ENCODE measurements at places on chromosomes 1 and 21. TPM values are rescaled to one million over a fixed set of nuclear protein-coding genes. Genes with fewer than 3 reads are reported as not detected.

WDR64 gene
- not detected for total RNA-seq

DNA sequence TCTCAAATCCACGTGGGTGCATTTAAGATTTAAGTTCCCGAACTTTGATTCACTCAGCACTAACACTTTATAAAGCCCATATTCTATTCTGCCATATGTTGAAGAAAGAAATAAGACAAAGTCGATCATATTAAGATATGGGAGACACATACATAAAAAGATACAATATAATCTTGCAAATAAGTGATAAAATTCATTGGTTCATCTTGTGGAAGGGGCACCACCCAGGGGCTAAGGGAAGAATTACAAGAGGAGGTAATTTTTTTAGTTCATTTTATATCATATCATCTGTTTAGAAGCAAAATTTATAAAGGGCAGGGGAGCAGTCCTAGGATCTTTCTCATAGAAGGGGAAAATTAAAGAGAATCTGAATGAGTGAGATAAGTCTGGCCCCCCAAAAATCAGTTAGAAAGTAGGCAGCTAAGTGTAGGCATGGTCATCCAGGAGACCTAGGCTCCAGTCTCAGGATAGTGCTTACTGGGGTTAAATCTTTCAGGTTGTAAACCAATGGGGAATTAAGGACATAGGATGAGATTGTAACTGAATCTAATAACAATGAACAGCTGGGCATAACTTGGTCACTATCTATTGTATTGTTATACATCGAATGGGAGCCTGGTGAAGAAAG lies 124.2 kb upstream of the L1TD1 start:
- no peaks in the 10 kb centered on the region for H3K4me1 ChIP-seq
- H3K4me3 ChIP-seq: no peak overlapping the region
- peak; percentile 59 for DNase-seq
- H3K27ac ChIP-seq: no peak overlapping the region
- no peaks in the 10 kb centered on the region for H3K36me3 ChIP-seq
- no peaks in the 10 kb centered on the region for H3K27me3 ChIP-seq

- H3K4me1 ChIP-seq: no peaks in the 10 kb centered on the region
- no peak overlapping the region for H3K27ac ChIP-seq
- no peak for DNase-seq
- peaks cover 14% of the 10 kb centered on the region for H3K27me3 ChIP-seq
- no peak overlapping the region for H3K4me3 ChIP-seq
- H3K36me3 ChIP-seq: no peaks in the 10 kb centered on the region
Measured at GRCh38 chr1:208369045-208369444, 124.9 kb upstream of the PLXNA2 start.

DNA sequence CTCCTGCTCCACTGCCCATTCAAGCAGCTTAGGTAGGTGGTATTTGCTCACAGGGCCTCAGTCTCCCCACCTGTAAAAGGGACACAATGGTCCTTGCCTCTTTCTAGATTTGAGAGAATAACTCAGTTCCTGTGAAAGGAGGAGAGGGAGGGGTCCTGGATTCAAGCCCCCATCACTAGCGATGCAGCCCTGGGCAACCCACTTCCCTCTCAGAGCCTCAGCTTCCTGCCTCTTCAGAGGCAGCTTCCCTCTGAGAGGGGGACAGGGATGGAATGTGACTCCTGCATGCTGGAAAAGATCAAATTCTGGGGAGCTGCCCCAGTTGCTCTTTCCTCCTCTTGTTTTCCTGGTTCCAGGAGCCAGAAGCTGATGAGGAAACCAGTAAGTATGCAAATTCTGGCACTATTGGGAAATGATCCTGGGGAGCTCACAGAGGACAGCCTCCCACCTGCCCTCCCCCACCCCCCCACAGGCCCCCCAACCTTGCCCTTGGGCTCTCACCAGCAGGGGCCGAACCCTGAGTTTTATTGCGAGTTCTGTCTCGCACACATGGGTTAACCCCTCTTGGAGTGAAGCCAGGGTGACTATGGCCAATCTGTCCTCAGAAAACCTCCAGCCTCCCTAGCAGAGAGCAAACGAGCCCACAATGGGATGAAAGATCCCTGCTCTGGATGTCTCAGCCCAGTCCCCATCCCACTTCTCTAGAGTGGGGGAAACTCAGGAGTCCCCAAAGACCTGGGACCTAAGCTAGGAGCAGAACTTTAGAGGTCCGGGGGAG lies 11.7 kb downstream of the ZC3H12A start:
- H3K36me3 ChIP-seq: 0 out of 2 replicates have a peak, but pooled peaks cover 14% of the 10 kb centered on the region
- DNase-seq: peak; percentile 73
- H3K27me3 ChIP-seq: no peaks in the 10 kb centered on the region
- peaks cover 16% of the 10 kb centered on the region for H3K4me1 ChIP-seq

- H3K36me3 ChIP-seq: no peaks in the 10 kb centered on the region
- H3K27ac ChIP-seq: no peak overlapping the region
- no peak for DNase-seq
- H3K4me3 ChIP-seq: no peak overlapping the region
Measured at GRCh38 chr1:198068285-198068684, 88.5 kb upstream of the NEK7 start.

CHI3L2 gene
- total RNA-seq: not detected

DNA sequence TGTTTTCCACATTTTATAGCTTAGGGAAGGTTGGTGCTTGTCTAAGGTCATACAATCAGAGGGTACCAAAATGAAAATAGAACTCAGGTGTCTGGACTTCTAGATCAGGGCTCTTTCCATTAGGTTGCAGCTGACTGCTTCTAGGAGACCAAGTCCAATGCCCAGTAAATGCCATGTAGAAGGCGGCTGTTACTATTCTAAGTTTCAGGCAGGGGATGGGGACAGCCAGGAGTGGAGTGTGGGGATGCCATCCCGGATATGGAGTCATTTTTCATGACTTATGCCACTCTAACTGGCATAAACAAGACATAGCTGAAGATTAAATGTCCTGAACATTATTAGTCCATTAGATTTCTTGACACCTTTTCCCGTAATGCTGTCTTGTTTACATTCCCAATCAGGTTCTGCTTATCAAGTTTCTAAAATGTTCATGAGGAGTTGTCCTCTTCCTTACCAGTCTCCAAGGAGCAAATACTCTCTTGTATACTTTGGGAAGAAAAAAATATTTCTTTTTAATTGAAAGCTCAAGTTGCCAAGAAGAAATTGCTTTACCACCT lies 31.5 kb downstream of the XCL1 start:
- H3K27ac ChIP-seq: no peak overlapping the region
- no peak for DNase-seq
- no peak overlapping the region for H3K4me3 ChIP-seq
- no peaks in the 10 kb centered on the region for H3K36me3 ChIP-seq
- no peaks in the 10 kb centered on the region for H3K27me3 ChIP-seq
- H3K4me1 ChIP-seq: no peaks in the 10 kb centered on the region

- H3K4me1 ChIP-seq: peaks cover 33% of the 10 kb centered on the region
- no peaks in the 10 kb centered on the region for H3K36me3 ChIP-seq
- no peak for DNase-seq
- H3K27ac ChIP-seq: peak overlapping the region; percentile 58
Measured at GRCh38 chr1:85289848-85290335, 13.5 kb upstream of the BCL10 start.
